ENCODE measurements at places on chromosomes 5 and 9. TPM values are rescaled to one million over a fixed set of nuclear protein-coding genes. Genes with fewer than 3 reads are reported as not detected.

DNA sequence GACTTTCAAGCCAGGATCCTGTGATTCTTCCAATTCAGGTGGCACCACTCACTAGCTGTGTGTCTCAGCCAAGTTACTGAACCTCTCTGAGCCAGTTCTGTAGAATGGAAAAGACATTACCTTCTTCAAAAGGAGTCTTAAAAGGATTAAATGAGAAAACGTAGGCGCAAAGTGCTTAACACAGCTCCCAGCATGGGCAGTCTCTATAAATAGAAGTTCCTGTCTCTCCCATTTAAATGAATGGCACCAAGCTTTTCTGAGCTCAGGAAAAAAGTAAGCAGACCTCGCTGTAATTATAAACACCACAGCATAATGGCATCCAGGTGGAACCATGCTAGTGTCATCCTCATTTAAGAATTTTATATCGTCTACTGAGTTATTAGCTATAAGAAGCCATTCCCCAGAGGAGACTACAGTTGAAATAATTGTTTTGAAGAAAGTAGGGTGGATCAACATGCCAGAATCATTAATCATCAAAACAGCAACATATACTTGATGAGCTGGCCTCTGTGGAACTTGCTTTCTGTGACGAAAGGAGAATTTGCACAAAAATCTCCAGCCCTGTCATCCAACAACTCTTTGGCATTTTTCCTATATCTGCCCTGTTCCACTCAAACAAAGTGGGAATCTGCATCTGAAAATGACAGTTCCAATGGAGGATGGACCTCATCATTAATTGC, 188.9 kb downstream of the SPOCK1 start:
- DNase-seq: no peak

DNA sequence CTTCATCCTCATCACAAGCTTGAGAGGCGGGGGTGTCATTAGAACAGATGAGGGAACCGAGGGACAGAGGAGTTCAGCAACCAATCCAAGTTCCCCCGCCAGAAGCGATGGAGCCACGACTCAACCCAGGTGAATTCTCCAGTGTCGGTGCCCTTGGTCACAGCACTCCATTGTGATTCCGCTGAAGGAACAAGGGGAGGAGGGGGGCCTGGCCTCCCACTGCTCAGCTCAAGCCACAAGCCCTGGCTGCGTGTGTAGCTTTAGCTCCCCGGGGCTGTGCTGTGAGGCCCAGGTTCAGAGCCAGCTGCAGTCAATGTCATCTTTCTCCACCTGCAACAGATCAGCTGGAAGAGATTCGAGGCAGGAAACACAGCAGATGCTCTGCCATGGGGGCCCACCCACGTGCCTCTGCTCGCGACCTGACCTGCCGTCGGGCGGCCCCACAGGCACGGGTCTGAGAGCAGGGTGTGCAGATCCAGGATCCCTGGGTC, 72.6 kb downstream of the GTF3C4 start:
- DNase-seq: no peak

GRCh38 chr9:112037281-112038016, 137.6 kb downstream of the SUSD1 start:
- no peak for DNase-seq

HRCT1 gene
- total RNA-seq: not detected

PCDHGA3 gene
- 11.8 TPM for total RNA-seq

DRD1 gene
- 1.3 TPM for total RNA-seq

SPATA31A3 gene
- not detected for total RNA-seq

All from cerebellum (tissue), 4 donors.